ENCODE measurements at places on chromosomes 7 and 10. TPM values are rescaled to one million over a fixed set of nuclear protein-coding genes. Genes with fewer than 3 reads are reported as not detected.

DNA sequence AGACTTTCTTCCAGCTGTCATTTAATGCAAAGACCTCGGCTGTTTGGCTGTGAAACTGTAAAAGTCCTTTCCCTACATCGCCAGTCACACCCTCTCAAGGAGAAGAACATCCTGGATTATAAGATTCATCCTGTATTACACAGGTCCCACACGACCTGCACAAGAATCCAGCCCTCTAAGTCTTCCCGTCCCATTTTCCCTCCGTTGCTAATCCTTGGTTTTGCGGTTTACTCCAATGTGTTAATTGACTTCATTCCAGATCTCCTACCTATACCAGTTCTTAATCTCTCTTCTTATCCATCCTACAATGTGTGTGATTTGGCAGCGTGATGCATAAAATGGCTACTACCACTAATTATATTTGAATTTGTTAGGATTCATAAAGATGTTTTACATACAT is 110.4 kb downstream of the COL28A1 start:
- no peaks in the 10 kb centered on the region for H3K36me3 ChIP-seq
- no peaks in the 10 kb centered on the region for H3K4me1 ChIP-seq
- H3K4me3 ChIP-seq, result no peak overlapping the region
- no peak for DNase-seq
- H3K27me3 ChIP-seq, result no peaks in the 10 kb centered on the region

DNA sequence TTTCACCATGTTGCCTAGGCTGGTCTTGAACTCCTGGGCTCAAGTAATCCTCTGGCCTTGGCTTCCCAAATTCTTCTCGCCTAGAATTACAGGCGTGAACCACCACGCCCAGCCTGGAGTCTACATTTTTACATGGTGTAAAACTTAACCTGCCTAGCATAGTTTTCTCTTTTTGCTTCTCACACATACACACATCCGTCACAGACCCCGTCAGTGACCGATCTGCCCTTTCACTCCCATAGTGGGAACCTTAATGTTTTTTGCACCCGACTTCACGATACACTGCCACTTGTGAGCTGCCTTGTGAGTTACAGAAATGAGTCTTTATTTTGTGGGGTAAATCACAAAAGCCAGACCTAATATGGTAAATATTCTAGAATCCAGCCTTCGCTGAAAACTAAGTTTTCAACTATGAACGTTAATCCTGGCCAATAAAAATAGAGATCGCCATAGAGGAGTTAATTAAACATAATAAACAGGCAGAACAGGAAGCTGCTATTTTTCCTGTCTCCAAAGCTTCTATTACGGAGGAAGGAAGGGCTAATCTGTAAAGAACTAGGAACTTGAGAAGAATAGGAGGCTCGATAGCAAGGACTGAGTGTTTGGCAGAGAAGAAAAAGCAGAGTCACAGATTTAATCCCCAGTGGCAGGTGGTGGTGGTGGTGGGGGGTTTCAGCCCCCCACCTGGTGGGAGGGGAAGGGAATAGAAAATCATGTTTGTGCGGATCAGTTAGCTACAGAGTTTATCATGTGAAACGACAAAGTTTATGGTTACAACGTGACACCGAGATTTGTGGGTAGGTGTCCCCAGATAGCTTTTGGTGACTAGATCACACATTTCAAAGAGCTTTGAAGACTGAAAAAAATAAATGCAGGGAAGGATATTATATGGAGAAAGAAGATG is 14.7 kb upstream of the FAM171A1 start:
- no peaks in the 10 kb centered on the region for H3K4me1 ChIP-seq
- no peak overlapping the region for H3K4me3 ChIP-seq
- no peak overlapping the region for H3K27ac ChIP-seq
- no peaks in the 10 kb centered on the region for H3K36me3 ChIP-seq

GRCh38 chr10:32004161-32004591 is 52.0 kb downstream of the KIF5B start:
- H3K36me3 ChIP-seq, result peaks cover 6% of the 10 kb centered on the region
- H3K4me1 ChIP-seq, result peaks cover 11% of the 10 kb centered on the region
- peak; percentile 69 for DNase-seq
- H3K27me3 ChIP-seq, result no peaks in the 10 kb centered on the region
- no peak overlapping the region for H3K27ac ChIP-seq

DNA sequence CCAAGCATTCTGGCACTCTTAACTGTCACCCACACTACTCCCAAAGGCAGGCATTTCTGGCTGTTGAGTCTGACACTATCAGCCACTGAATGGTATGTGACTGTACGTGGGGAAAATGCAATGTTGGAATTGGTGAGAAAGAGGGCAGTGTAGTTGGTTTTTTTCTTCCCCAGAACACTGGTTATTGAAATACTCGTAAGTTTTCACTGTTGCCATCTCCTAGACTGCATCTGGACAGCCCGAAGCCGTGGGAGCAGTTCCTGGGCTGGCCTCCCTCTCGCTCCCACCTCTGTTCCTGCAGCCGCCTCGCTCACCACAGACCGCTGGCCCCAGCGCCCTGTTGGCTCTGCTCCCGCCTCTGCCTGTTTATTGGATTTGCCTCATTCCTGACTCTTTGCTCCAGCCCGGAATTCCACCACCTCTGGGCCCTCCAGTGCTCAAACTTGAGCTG is 5.7 kb downstream of the PLCE1 start:
- peaks cover 18% of the 10 kb centered on the region for H3K4me1 ChIP-seq
- no peak overlapping the region for H3K4me3 ChIP-seq
- H3K27ac ChIP-seq, result no peak overlapping the region
- H3K27me3 ChIP-seq, result no peaks in the 10 kb centered on the region

- no peak overlapping the region for H3K4me3 ChIP-seq
- no peaks in the 10 kb centered on the region for H3K4me1 ChIP-seq
- no peak overlapping the region for H3K27ac ChIP-seq
- H3K36me3 ChIP-seq, result no peaks in the 10 kb centered on the region
Measured at GRCh38 chr7:113054938-113055337, 31.7 kb downstream of the GPR85 start.

The NXPH1 gene
- not detected for total RNA-seq

DNA sequence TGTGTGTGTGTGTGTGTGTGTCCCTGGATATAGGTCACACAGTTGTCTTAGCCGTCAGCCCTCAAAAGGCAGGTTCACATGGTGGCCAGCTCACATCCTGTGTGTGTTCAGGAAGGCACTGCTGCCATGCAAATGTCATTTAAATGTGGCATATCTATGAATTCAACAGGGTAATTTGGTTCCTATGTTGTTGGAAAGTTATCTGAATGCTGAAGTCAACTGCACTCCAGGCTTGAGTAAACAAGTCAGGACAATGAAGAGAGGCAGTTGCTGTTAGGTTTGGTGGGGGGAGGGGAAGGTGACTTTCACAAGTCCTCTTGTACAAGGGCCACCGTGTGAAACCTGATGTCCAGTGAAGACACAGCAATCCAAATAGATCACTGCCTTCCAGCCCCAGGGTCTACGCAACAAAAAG is 61.1 kb downstream of the PTPRE start:
- H3K4me1 ChIP-seq, result no peaks in the 10 kb centered on the region
- no peak overlapping the region for H3K27ac ChIP-seq
- DNase-seq, result no peak
